ENCODE measurements at places on chromosomes 2 and 18. TPM values are rescaled to one million over a fixed set of nuclear protein-coding genes. Genes with fewer than 3 reads are reported as not detected.

The LDLRAD4 gene
- 28.1 TPM for total RNA-seq

The ASXL3 gene
- total RNA-seq = 1.6 TPM

The STON1 gene
- 118 TPM for total RNA-seq

The ABCB11 gene
- total RNA-seq = 0.13 TPM

The GPR155 gene
- 18.0 TPM for total RNA-seq

The FIGN gene
- 5.9 TPM for total RNA-seq

The MTCL1 gene
- 35.0 TPM for total RNA-seq

The RUFY4 gene
- total RNA-seq = not detected

The POTEJ gene
- not detected for total RNA-seq

The SERPINB10 gene
- not detected for total RNA-seq

DNA sequence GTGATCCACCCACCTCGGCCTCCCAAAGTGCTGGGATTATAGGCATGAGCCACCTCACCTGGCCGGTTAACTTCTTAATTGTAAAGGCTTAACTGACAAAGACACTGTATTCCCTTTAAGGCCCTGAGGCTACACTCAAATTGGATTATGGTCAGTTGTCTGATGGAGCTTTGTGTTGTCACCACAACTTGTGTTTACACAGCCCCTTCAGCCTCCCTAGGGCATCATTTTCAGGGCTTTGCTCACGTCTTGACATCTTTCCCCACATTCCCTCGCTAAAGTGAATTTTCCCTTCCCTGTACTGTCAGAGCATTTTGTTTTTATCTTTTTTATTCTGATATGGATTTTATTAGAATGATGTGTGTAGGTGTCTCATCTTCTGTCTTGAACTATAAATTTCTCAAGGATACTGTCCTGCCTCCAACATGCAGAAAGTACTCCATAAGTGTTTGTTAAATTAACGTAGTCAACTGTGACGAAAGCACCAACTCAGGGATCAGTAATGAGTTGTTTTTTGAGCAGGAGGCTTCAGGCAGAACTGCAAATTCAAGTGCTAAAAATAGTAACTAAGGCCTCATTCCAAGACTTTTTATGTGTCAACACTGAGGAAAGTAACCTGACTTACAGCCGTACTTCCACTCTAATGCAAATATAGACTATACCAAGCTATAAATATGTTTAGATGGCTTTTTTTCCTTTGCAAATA lies 77.1 kb upstream of the NARS1 start:
- peak; percentile 48 for ATAC-seq

DNA sequence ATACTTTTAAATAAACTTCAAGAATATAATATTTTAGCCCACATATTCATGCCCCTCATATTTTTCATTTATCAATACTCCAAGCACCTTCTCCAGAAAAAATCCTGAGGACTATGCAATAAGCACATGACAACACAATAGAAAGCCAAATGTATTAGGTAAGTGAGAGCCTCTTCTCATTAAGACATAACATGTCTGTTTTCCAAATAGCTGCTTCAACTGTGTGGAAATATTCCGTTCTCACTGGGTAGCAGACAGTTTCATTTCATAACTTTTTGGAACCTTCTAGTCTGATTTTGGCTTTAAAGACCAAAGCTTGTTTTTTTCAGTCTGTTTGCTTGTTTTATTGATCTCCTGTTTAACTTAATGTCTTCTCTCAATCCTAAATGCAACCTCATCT lies 137.8 kb downstream of the PIK3C3 start:
- ATAC-seq = peak; percentile 84

DNA sequence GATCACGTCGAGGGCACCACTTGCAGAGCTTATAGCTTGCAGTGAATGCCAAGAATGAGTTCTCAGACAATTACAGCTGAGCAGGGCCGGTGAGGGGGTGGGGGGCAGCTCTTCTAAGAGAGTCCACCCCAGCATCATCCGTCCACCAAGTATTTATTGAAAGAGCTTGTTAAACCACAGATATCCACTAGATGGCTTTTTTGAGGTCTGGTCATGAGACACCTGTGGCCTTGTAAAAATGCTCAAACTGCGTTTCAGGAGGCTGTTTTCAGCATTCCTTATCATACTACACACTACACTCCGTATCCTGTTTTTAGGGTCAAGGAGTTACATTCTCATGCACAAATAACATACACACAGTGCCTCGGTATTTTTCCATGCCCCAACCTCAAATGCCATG lies 51.5 kb downstream of the DNAJC10 start:
- ATAC-seq = no peak

DNA sequence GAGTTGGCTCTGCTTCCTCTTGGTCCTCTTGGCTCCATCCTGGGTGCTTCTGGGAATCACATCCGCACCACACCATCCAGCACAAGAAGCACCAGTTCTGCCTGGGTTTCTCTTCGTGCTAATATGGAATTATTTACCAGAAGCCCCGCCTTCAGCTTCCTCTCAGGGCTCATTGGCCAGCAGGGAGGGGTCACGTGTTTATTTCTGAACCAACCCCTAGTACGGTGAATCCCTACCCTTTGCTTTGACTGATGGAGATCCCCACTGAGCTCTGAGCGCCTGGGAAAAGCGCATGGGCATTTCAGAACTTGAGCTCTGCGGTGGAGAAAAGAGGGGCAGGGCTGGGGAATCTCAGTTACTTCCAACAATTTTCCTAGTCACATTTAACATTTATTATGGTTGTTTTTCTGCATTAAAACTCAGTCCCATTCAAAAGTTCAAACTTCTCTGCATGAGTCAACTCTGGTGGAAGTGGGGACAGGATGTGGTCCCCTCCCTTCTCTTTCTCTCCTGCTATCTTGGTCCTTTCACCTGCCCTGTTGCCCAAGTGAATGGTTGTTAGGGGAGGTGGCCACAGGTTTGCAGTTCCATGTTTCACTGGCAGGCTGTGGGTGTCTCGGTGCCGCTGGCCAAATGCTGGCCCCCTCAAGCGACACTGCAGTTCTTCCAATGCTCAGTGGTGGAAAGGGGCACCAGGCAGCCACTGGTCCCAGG lies 76.4 kb upstream of the TTC39C start:
- no peak for ATAC-seq

- no peak for ATAC-seq
Observed at GRCh38 chr18:32707586-32707985, 65.2 kb downstream of the KLHL14 start.

DNA sequence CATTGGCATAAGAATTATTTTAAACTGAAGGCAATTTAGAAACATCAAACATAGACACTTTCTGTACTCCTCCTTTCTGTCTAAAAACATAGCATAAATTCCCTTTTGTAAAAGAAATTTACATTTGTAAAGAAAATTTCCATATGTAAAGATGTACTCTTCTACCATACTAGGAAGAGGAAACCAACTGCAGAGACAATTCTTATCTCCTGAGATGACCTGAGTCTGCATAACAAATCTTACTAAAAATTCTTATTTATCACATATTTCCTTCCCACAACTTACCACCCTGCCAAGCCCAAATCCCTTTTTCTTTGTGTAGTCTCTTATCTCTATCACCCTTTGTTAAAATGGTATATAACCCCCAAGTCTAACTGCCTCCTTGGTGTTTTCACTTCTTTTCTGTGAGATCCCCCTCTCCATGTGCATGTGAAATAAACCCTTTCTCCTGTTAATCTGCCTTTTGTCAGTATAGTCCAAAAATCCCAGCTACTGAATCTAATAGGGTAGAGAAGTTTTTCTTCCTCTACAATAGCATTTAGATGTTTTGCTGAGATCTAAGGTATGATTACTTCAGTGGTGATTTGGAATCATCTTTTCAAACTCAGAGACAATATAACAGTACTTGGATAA lies 81.0 kb downstream of the CHN1 start:
- no peak for ATAC-seq

DNA sequence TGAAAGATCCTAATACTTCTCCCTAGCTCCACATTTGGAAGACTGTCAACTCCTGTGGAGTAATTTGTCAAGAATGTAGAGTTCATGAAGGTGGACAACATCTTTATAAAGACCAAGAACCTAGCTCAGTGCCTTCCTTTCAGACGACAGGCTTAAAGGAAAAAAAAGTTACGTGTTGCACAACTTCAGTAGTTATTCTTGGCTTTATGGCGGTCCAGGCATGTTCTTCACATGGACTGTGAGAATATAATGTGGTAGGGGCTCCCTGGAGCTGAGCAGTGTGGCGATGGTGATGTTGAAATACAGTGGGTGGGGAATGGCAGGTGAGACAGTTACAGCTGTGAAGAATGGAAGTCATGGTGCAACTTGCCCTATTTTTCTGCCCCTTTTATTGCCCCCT lies 3.9 kb downstream of the TAF1B start:
- no peak for ATAC-seq

DNA sequence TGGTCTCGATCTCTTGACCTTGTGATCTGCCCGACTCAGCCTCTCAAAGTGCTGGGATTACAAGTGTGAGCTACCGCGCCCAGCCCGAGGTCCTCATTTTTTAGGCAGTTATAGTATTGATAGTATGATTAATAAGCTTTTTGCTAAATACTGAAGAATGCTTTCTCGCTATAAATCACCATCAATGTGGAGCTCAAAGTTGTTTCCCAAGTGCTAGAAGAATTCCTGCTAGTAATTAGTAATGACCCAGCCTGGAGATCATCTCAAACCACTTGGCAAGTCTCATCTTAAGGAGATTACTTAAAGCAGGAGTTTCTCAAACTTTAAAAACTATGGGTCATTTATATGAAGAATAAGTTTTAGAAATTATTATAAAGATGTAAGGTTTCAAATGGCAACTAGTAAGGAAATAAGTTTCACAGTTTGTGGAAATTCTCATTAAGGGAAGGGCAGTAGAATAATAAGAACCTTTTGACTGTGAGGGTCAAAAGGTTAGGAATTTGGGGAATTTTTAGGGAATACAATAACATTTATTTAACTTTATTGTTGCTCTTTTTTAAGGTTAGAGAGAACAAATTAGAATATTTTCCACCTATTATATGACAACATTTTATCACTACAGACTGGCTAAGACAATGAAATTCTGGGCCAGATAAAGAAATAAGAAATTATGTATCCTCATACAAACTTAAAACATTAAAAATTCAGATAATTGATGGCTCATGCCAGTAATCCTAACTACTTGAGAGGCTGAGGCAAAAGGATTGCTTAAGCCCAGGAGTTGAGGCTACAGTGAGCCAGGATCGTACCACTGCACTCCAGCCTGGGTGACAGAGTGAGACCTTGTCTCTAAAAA lies 148.6 kb upstream of the MAP3K20 start:
- no peak for ATAC-seq

- ATAC-seq = peak; percentile 89
Observed at GRCh38 chr2:208254871-208255556, at the start of gene IDH1. TSS of gene IDH1 (minus strand) at chr2:208255071. CDS start at chr2:208251551, 3,520 bp downstream.

- ATAC-seq = no peak
Observed at GRCh38 chr2:46821600-46821999, 94.0 kb downstream of the MCFD2 start.

GRCh38 chr2:17588031-17588430 lies 47.5 kb downstream of the VSNL1 start:
- ATAC-seq = no peak

- ATAC-seq = no peak
Observed at GRCh38 chr2:148721991-148722777, 77.6 kb downstream of the EPC2 start.

DNA sequence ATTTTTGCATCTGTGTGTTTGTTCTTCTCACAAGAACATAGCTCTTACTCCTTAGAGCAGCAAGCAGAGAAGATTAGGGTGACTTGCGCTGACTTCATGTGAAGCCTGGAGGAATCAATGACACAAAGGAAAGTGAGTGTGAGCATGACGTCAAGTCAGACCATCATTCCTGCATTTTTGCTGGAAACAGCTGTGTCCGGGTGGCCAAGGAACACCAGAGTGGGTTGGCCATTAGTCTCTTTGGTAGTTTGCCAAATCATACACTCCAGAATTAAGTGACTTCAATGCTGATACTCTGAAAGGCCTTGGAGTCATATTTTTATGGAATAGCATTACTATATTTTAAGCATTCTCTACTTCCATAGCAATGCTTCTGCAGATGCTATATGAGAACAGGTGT lies 597.2 kb downstream of the DCDC2C start:
- ATAC-seq = no peak

GRCh38 chr2:33510586-33510968 lies 34.1 kb downstream of the RASGRP3 start:
- ATAC-seq = peak; percentile 62

DNA sequence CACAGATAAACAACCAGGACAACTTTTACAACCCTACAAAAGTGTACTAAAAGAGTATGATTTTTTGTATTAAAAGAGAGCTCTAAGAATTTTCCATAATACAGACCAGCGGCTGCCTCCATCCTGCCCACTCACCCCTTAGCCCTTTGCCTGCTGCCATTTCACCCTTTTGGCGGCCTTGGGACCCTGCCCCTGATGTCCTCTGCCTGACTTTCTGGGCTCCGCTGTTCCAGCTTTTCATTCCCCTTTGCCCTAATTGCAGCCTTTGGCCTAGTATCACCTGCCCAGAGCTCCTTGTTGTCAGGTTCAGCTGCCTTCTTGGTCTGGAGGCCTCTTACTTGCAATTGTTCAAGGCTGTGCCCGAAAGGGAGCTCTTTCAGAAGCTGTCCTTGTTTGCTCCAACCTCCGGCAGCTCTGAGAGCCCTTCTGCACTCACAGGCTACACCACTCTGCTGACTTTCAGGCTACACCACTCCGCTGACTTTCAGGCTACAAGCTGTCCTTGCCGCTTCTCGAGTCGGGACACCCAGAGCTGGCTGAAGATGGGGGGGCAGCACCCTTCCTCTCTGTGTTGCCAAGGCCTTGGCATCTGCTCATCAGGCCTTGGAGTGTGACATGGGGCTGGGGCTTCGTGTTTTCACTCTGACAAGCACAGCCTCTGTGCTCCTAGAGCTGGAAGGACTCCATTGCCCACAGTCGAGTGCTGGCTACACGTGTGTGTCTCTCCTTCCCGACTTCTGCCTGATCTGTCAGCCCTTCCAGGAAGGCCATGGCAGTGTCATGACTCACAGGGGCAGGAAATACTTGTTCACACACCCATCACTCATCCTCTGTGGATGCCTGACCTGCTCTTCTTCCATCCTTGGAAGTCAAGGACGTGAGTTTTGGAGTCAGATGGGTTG lies 43.1 kb upstream of the HDAC4 start:
- ATAC-seq = no peak

- ATAC-seq = peak; percentile 48
Observed at GRCh38 chr2:101655702-101656422, 41.6 kb upstream of the MAP4K4 start.

GRCh38 chr18:48032876-48033789 lies 102.7 kb upstream of the SMAD2 start:
- ATAC-seq = no peak

DNA sequence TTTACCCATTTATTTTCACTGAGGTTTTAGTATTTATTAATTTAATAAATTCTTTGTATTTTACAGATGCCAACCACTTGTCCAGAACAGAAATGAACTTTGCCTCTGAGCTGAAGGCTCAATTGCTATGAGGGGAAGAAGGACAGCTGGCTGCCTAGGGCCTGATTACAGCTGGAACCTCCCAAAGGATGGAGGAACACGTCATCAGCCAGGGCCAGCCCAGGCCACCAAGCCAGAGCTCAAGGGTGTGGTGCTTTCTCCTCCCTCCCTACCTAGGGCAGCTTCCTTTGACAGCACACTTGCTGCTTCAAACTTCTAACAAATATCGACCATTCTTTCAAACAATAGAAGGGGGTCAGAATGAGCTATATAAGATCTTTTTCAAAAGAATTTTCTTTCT lies 19.7 kb upstream of the RIOK3 start:
- peak; percentile 50 for ATAC-seq

- ATAC-seq = no peak
Observed at GRCh38 chr2:204539019-204539385, 6.3 kb upstream of the PARD3B start.

GRCh38 chr2:205139822-205140463 lies 542.4 kb upstream of the NRP2 start:
- ATAC-seq = peak; percentile 68

GRCh38 chr18:50218432-50219197 lies 23.7 kb upstream of the MYO5B start:
- ATAC-seq = no peak

GRCh38 chr2:130336150-130336876 lies 6.4 kb upstream of the IMP4 start:
- ATAC-seq = no peak
